ENCODE measurements at places on chromosomes 1 and 21. TPM values are rescaled to one million over a fixed set of nuclear protein-coding genes. Genes with fewer than 3 reads are reported as not detected.

The KIF14 gene
- total RNA-seq = 0.05 TPM

The CDC42SE1 gene
- total RNA-seq = 282 TPM

The RHBDL2 gene
- not detected for total RNA-seq

The PDC gene
- total RNA-seq = not detected

The KRTAP11-1 gene
- total RNA-seq = not detected

The SRSF11 gene
- 427 TPM for total RNA-seq

The CD1E gene
- total RNA-seq = not detected

The A3GALT2 gene
- total RNA-seq = not detected

GRCh38 chr1:145758116-145758515 is 38.8 kb downstream of the CD160 start:
- DNase-seq = no peak

DNA sequence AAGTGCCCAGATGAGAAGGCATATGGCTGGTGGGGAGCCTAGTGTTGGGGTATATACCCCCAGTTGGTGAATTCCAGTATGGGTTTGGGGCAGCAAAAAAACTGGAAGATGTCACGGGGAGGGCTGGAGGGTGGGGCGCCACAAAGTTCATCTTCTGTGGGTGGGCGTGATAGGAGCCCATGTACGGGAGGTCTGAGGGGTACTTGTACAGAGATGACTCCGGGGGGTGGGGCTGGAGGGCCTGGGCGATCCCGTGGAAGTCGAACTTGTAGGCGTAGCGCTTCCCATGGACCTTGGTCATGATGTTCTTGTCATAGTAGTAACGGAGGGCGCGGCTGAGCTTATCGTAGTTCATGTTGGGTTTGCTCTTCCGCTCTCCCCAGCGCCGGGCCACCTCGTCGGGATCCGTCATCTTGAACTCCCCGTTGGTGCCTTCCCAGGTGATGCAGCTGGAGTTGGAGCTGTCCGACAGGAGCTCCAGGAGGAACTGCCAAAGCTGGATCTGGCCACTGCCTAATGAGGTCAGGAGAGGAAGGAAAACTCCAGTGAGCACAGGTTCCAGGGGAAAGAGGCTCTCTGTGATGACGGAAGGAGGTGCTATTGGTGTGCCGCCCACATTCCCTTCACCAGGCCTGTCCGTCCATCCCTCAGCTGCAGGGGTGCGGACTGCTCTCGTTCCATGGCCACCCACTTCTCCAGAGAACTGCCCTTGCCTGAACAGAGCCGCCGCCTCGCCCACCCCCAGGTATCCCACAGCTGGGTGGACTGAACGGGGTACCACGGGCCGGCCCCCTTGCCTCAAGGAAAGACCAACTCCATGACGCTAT is 114.7 kb downstream of the ERG start:
- no peak for DNase-seq

DNA sequence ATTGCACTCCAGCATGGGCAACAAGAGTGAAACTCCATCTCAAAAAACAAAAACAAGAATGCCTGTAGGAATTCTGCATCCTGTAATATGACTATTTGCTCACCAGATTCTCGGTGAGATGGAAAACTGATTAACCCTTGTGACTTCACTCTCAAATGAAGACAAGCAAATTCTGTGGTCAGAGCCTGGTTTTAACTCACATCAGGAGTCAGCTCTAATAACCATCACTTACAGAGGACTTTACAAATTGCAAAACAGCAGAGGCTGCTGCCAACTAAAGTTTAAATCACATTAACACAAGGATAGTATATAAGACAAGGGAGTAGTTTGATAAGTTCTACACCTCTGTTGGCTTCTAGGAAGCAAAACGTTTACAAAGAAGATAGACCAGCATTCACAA is 35.7 kb upstream of the FAM163A start:
- no peak for DNase-seq

GRCh38 chr1:153563991-153564390 is 1.7 kb downstream of the S100A2 start:
- no peak for DNase-seq

DNA sequence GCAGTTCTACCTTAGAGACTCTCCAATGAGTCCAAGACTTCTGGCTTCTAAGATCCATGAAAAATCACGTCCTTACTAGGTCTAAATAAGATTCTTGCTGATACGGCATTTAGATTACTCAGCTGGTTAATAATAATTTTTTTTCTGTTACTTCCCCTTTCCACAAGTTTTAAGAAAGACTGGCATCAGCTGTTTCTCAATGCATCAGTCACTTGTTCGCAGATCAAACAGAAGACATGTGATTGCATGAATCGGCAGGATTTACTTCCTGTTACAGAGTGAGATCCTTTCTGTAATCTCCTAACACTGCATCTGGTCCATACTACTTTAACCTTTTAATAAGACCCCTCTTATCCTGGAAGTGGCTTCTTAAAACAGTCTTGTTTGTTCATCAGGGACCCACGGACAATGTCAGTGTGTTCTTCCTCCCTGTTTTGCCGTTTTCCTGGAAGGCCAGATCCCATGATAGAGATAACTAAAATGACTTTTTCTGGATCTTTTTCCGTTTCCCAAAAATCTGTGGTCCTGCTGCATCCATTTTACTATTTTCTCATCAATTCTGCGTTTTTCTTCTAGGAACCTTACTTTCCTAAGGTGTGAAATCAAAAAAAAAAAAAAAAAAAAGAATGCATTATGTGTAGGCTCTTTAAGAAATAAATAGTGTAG is 6.1 kb downstream of the NPL start:
- DNase-seq = no peak

- peak; percentile 77 for DNase-seq
These were observed 85.6 kb downstream of the CD58 start for GRCh38 chr1:116485071-116485735.

DNA sequence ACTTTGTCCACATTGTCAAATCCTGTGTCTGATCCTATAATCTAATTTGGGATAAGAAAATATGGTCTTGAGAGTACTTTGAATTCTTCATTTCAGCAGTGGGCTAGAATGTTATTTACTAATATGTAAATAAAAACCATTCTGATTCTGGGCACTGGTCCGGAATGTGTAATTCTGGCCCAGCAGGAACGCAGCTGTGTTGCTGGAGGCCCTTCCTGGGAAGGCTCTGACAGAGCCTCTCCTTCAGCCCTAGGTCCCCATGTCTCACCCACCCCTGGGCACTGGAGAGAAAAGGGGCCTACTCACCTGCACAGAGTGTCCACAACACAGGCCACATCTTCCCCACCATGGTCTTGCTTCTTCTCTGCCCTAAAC is 251 bp downstream of the GPA33 start:
- no peak for DNase-seq

DNA sequence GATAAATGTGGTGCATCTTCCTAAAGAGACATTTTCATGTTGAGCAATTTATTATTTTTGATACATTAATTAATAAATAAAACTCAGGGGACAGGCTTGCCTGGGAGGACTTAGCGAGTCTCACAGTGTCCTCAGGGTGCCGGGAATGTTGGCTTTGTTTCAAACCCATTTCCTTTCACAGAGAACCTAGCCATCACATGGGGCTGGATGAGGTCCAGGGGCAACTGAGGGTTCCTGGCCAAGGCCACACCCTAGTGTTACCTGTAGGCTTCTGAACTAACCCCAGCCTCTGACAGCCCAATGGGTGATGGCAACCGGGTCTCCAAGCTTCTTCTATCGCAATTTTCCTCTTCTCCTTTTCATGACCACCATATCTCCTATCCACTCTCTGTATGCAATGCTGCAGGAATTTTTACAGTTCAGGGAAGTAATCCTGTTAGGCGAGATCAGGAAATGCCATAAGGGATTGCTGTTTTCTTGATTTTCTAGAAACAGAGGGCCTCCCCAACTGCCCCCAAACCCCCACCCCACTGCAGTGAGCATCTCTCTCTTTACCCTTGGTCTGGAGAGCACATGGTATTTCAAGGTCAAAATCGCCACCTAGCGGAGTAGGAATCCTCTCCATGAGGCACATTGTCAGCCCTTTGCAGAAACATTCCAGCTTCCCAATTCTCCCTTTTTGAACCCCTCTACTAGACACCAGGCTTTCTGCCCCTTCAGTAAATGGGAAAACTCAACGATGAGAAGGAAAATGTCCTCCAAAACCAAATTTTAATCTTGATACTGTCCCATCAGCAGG is 22.1 kb upstream of the SMYD3 start:
- no peak for DNase-seq

DNA sequence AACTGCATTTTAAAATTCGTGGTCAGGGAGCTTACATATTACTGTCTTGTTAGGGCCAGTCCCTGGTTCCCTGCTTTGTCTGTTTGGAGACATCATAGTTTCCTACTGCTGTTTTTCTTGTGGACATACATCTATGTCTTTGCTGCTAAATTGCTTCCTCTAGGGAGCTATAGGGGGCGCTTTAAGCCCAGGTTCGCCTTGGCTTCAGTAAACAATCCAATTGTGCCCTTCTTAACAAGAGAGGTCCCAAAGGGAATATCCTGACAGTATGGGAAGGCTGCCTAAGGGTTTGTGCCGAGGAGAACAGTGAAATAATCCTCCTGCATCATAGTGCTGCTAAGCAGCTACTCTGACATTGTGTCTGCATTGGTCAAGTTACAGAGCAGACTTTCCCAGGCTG is 112.5 kb downstream of the USH2A start:
- DNase-seq = no peak

- no peak for DNase-seq
These were observed 413.3 kb upstream of the ZRANB2 start for GRCh38 chr1:71494163-71494562.

DNA sequence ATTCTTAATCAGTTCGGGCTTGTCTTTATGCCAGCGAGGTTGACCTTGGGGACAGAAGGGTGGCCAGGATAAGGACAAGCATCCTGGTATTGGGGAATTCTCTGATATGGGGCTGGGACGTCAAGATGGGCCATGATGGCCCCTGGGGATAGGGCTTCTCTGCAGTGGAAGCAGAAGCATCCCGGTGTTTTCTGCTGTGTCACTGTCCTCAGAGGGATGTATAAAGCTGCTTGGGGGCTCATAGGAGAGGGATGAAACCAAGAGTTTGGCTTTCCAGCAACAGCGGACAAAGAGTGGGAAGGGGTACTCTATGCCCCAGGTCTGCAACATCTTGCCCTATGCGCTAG is 1.4 kb upstream of the ATP1B1 start:
- no peak for DNase-seq

GRCh38 chr21:15018382-15018781 is 46.4 kb downstream of the NRIP1 start:
- no peak for DNase-seq

DNA sequence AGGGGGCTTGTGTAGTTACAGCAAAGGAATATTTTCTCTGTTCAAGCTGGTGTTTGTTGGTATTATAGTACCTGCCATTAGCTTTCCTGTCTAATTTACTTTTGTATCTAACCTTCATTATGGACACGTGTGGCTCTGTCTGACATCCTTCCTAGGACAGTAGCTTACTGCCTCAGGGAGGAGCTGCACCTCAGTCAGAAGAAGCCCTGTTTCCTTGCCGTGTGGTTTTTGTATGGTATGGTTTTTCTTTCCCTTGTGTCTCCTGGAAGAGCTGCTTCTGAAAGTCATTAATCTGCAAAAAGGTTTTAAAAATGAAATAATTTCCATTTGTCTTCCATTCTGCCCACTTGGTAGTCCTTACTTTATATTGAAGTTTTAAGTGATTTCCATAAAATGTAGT is 17.4 kb upstream of the CRB1 start:
- DNase-seq = no peak
